Umbilical cord (tissue), 2 donors: ENCODE measurements at places on chromosomes 6 and 20. TPM values are rescaled to one million over a fixed set of nuclear protein-coding genes. Genes with fewer than 3 reads are reported as not detected.
A peak's percentile ranks its signal among the peaks of the same experiment; 100 is the strongest.

DNA sequence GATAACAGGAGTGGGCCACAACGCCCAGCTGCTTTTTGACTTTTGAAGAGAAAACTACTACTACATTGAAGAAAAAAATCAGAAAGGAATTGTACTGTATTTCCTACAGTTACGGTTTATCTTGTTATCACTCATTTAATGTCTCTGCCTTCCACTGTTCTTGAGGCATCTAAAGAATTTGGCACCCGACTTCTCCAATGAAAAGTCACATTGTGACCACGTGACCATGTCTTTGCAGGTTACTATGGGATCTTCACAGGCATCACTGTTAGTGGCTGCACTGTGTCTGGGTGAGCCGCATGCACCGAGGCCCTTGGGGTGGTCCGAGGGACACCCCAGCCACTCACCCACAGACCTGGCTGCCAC is 26.8 kb downstream of the RRBP1 start:
- DNase-seq = no peak

DNA sequence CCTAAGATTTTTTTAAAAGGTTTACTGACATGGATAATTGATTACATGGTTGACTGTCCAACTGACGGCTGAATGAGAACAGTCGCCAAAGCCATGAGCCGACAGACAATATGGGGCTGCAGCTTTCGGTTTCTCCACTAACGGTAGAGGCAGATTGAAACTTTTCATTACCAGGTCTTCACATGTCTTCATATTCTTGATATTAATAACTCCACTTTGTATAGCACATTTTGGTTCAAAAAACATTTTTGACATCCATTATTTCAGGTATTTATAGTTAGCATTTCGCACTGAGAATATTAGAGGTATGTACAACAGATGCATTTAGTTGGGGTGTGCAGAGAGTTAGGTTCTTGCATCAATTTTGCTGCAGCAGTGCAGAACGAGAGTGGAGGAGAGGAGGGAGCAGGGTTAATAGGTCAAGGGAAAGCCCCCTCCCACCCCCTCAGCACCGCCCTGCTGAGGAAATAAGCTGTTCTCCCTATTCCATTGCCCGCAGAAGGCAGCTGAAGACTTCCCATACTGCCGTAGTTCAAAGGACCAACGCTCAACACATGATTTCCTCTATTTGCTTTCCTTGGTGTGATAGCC is 73.6 kb upstream of the ADTRP start:
- DNase-seq = no peak

GRCh38 chr6:164753517-164753916 is 555.9 kb downstream of the C6orf118 start:
- no peak for DNase-seq

GRCh38 chr20:7226156-7226555 is 458.7 kb downstream of the BMP2 start:
- DNase-seq = no peak

DNA sequence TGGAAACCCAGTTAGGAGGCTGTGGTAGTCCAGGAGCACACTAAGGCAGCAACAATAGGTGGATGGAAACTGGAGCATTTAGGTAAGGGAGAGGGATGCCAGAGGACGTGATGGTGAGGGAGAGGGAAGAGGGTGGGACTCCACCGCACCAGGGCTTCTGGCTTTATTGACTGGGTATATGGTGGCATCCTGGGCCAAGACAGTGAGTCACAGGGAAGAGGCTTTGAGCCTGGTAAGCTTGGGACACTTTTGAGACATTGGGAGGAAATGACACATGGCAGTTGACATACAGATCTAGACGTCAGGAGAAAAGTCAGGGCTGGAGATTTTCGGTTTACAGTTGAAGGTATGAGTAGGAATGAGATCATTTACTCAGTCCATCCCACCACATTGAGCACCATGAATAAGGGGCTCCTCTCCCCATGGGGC is 14.9 kb downstream of the NT5E start:
- DNase-seq = no peak

DNA sequence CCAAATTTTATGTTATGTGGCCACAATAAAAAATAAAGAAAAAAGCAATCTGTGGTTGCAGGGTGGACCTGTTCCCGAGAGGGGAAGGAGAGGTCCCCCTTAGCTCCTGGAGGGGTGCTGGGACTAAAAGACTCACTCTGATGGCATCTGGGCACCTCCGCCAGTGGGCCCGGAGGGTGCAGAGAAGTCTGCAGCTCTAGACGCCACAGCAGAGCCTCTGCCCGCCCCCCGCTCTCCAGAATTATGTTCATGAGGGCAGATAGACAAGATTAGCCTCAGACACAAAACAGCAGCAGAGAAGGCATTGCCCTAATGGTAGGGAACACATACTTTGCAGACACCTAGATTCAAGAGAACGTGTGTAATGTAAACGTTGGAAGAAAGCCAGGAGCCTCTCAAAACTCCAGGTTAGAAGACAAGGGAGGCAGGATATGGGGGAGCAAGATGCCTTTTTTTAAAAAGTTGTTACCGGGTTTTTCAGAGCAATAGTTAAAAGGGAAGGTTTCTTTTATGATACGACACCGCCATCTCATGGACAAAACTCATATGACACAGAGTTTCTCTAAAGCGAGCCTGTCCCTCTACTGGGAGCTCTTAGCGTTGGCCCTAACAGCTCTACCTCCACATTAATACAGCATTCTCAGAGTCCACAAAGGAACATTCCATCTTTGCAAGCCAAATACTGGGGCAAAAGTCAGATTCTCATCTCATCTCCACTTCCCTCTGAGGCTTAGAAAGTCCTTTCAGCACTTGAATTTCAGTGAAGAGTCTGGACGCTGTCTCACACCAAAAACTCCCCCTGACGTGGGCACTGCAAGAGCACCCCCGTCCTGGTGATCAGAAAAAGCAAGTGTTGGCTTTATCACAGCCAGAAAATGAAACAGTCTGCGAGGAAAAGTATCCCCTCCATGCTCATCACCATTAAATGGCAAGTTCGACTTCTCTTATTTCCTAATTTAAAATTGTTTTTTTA is 47.2 kb downstream of the FOXF2 start:
- DNase-seq = peak; percentile 88

DNA sequence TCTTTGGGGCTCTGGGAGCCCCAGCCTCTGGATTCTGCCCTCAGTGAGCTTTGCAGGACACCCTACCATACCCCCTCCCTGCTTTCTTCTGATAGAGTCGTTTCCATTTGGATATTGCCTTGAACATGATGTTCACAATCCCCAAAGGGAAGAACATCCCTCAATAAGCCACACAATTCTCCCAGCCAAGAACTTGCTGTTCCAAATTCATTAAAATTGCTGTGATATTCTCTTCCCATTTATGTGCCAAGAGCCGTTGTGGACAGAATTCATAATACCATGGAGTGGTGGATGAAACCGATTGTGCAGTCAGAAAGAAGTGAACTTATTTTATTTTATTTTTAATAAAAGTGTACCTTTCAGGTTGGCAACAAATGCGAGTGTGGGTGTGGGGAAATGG is 95.8 kb downstream of the DHX35 start:
- no peak for DNase-seq

GRCh38 chr20:11917663-11918062 is at the start of gene BTBD3:
TSS of gene BTBD3 (plus strand) at chr20:11917893. CDS start at chr20:11918276, 383 bp downstream.
- peak; percentile 59 for DNase-seq

DNA sequence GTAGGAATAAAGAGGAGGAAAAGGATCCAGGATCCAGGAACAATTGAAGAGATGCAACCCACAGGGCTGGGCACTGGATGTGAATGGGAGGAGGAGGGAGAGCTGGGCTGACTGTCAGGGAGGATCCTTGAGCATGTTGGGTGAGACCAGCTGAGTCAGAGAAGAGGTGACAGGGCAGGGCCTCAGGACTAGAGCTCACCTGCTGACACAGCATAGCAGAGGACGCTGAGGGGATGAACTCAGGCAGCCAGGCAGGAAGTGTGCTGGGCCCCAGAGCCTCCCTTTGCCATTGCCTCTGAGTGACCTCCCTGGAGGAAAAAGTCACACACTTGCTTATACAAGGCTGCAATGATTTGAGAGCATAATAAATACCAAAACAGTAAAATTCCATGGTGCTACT is 72.3 kb downstream of the ZNF133 start:
- DNase-seq = no peak

The DOP1A gene
- 31.8 TPM for total RNA-seq

The DAAM2 gene
- total RNA-seq = 51.3 TPM

The NKX2-2 gene
- total RNA-seq = 1.4 TPM

The NRSN1 gene
- total RNA-seq = 6.5 TPM

The BEND6 gene
- 21.7 TPM for total RNA-seq
